Amniotic epithelial cell (primary cell): ENCODE measurements at places on chromosomes 13 and 19.
A peak's percentile ranks its signal among the peaks of the same experiment; 100 is the strongest.

- peak; percentile 53 for DNase-seq
These were observed 129.1 kb upstream of the HTR2A start for GRCh38 chr13:47025791-47026447.

- DNase-seq = no peak
These were observed 14.3 kb downstream of the FZR1 start for GRCh38 chr19:3520166-3521103.

GRCh38 chr19:290372-291005, 714 bp downstream of the PLPP2 start:
- DNase-seq = no peak

- peak; percentile 52 for DNase-seq
These were observed 5.7 kb downstream of the ATP4A start for GRCh38 chr19:35557539-35558399.

- peak; percentile 86 for DNase-seq
These were observed 1.2 kb downstream of the ZC3H4 start for GRCh38 chr19:47112166-47112996.

DNA sequence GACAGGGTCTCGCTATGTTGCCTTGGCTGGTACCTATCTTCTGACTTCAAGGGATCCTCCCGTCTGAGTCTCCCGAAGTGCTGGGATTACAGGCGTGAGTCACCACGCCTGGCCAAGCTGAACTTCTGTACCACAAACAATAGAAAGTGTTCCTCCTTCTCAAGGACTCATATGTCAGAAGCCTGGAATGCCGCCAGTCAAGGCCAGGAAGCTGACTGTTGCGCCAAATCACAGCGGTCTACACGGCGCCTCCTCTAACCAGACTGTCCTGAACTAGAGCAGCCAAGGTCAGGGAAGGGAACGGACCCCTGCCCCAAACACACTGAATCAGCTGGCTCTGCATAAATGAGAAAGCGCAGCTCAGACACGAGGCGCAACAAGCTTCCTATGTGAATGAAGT, 14.6 kb downstream of the RAB20 start:
- peak; percentile 98 for DNase-seq

DNA sequence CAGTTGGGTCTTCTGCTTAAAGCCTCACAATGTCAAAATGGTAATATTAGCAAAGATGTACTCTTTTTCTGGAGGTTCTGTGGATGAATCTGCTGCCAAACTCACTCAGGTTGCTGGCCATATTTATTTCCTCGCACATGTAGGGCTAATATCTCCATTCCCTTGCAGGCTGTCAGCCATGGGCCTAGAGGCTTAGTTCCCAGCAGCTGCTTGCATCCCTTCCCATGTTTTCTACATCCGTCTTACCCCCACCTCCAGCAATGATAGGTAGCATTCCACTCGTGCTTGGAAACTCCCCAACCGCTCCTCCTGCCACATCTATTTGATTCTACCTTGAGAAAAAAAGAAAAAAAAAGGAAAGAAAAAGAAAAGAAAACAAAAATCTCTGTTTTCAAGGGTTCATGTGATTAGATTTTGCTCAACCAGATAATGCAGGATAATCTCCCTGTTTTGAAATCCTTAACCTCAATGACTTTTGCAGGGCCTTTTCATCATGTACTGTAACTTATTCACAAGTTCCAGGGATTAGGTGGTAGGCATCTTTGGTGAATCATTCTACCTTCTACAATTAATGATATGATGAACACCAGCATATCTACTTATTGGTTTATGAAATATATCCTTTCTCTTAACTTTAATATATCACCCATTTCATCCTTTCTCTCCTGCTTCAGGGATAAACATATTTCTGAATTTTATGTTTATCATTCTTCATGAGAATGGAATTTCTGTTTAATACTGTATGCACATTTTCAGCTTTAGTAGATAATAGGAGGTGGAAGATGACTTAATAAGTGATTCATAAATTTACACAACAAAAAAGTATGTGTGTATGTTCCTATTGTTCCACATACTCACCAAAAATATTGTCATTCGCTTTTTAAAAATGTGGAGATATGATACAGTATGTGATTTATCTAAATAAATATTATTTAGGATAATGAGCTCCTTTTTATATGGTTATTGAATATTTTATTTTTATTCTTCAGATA, 931.9 kb downstream of the SLITRK5 start:
- DNase-seq = peak; percentile 88

GRCh38 chr13:90388887-90389452, 958.5 kb upstream of the MIR17HG start:
- no peak for DNase-seq

GRCh38 chr13:29471551-29471950, 123.9 kb downstream of the SLC7A1 start:
- no peak for DNase-seq

- peak; percentile 35 for DNase-seq
These were observed 157.8 kb downstream of the TNFSF13B start for GRCh38 chr13:108427355-108427754.
